ENCODE measurements at places on chromosomes 13 and 19.

GRCh38 chr13:100131863-100132574 lies 43.1 kb downstream of the PCCA start:
- DNase-seq = no peak

DNA sequence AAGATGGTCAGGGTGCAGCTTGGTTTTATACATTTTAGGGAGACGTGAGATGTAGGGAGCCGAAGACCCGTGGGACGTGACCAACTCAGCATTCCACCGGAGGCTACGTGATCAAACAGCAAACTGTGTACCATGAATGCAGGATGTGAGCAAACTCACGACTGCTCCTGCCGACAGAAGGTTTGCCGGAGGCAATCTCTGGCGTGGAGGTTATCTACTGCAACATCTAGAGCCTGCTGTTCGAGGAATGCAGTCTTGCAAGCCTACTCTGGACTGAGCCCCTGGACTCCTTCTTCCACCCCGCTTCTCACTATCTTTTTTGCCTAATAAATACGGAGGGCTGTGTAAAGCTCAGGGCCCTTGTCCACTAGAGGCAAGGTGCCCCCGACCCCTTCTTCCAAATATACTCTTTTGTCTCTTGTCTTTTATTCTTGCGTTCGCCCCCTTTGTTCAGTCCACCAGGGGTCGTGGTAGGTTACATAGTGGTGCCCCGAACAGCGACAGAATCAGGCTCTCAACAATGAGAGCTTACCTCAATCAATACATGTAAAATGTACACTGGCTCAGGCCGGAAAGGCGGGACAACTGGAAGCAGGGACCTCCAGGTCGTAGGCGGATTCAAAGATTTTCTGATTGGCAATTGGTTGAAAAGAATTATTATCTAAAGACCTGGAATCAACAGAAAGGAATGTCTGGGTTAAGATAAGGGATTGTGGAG lies 8.9 kb upstream of the OR1I1 start:
- peak; percentile 51 for DNase-seq

GRCh38 chr13:24887759-24888158 lies 123.8 kb downstream of the RNF17 start:
- no peak for DNase-seq

DNA sequence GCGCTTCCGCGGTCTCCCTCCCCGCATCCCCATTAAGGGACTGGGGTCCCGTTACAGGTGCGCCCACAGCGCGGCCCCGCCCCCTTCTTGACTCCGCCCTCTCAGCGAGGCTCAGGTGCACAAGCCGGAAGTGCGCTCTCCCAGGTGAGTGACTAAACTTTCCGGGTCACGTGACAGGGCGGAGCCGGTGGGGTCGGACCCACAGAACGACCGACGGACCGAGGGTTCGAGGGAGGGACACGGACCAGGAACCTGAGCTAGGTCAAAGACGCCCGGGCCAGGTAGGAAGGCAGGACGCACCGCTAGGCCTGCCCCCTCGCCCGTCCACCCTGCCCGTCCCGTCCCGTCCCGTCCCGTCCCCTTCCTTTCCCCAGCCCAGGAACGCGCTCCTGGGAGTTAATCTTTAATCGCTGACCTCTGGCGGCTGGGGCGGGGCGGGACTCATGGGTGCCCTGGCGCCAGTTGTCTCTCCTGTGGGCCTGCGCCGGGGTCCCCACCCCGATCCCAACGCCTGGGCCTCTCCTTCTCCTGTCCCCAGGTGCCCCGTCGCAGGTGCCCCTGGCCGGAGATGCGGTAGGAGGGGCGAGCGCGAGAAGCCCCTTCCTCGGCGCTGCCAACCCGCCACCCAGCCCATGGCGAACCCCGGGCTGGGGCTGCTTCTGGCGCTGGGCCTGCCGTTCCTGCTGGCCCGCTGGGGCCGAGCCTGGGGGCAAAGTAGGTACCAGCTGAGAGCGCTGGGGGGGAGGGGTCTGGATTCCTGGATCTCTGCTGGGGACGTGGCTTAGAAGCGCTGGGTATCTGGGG lies at the start of gene CRB3:
CRB3 (plus strand) TSS at position 202 of the 804 bp plus-strand sequence; CDS start at position 633, 431 bp downstream.
- DNase-seq = no peak
